ENCODE measurements at places on chromosomes 3 and 15.

- DNase-seq, result no peak
These were observed 357 bp upstream of the MAN2C1 start for GRCh38 chr15:75368689-75369239.

DNA sequence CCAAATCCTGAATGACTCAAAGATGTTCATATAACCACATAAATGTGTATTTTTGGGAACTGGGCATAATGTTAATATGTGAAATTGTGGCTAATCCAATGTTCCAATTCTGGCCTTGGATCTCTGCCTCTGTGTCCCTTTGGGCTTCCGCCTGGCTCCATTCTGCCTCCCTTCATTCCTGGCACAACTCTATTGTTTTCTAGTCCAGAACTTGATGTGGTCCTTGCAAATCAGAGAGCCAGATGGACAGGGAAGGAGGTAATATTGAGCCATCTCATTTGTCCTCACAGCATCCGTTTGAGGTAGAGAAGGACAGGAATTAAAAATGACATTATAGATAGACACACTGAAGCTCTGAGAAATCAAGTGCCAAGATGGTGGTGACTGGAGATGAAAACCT is 355.7 kb upstream of the TBL1XR1 start:
- no peak for DNase-seq

DNA sequence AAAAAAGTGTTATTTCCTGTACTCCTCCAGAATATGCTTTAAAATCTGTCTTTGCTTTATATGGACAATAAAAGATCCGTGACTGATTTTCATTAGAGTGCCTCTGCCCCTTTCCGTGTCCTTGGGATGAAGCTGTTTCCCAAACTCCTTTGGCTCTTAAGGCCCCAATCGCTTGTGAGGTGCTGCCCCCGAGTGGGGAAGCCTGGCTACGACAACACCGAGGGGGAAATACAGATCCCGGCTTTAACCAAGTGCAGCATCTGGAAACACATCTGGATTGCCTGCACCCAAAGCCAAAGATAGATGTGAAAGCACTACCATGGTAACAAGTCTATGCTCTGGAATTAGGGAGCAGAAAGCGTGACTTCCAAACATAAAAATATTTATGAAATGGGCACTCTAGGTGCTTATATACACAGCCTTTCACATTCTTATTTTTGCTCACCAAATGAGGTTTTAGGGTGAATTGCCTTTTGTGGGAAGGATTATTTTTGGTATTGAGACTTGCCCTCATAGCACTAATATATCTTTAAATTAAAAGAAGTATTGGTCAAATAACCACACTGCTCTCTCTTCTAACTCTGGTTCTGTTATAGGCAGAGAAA is 40.6 kb upstream of the ADCY5 start:
- DNase-seq, result peak; percentile 85

DNA sequence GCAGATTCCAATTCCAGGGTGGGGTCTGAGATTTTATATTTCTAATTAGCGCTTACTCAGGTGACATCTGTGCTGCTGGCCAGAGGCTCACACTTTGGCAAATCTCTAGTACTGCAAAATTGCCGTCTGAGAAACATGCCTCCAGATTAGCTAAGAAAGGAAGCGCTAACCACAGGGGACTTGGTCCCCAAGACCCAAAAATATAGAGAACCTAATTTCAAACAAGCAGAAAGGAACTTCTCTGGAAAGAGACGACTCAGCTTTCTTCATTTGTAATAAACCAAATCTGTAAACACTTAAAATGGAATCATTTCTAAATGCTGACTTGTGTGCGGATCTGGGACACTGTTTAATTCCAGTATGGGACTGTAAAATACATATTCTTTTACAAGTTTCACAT is 55.7 kb downstream of the B3GNT5 start:
- DNase-seq, result no peak
